ENCODE measurements at places on chromosomes 4 and X.

DNA sequence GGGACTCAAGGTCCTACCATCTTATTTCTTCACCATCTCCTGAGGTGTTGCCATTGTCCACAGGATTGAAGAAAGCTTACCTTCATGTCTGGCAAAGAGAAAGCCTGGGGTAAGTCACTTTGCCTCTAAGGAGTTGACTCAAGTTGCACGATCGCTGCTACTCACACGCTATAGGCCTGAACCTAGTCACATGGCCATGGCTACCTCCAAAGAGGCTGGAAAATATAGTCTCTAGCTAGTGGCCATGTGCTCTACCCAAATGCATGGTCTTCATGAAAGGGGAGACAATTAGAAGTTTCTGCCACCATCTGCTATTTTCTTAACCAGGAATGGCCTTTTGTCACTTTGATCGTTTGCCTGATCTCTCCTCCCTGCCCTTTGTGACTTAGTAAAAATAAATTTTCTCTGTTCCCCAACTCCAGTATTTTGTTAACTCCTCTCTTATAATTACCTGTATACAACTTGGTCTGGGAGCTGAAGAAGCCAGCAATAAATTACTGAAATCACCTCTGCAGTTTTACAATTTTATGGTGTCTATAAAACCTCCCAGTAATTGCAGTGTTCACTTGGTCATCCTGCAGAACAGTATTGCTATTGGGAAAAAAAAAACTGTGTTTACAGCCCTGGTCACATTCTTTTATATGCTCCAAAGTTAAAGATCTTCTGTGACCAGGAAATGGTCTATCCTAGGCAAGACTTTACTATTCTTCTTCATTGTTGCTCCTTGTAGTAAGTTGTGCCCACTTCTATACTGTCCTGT, 126.7 kb upstream of the TSPAN5 start:
- DNase-seq: no peak

DNA sequence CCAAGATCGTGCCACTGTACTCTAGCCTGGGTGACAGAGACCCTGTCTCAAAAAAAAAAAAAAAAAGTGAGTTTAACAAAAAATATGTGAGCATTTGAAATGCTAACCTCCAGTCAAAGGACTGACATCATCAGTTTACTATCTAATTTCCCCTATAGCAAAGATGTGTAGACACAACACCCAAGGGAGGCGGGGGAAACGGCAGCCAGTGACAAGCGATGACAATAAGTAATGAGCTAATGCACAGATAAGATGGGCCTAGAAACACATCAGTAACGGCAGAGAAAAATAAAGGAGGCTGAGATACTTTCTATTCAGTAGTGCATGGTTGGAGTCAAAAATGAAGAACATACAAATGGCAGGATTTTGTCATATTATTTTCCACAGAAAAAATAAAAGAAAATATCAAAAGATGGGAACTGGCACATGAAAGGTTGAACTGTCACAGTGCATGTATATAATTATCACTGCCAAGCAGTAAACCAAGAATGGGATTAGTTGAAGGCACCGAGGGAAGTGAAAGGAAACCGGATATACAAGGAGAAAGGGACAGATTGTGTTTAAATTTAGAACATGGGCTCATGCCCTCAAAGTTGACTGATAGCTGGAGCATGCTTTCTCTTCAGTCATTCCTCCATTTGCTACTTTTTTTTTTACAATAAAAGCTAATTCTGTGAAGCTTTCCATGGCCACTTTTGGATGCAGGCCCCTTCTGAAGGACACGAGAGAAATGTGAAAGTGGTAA, 41.8 kb downstream of the IGFBP7 start:
- DNase-seq: no peak

DNA sequence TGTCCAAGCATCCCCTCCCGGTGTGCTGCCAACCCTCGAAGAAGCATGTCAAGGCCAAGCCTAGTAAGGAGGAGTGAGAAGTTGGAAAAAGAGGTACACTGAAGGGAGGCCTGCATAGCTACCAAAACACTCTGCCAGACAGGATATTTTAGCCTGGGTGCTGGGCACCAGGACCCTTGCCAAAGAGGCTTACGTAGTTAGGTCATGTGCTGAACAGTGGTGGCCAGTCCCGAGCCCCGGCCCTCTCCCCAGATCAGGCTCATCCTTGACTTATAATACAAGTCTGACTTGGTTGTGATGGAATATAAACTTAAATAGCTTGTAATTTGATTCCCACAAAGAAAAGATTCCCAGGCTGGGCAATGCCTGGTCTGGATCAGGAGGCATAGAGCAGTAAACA, 149.3 kb downstream of the ARHGEF9 start:
- no peak for DNase-seq

DNA sequence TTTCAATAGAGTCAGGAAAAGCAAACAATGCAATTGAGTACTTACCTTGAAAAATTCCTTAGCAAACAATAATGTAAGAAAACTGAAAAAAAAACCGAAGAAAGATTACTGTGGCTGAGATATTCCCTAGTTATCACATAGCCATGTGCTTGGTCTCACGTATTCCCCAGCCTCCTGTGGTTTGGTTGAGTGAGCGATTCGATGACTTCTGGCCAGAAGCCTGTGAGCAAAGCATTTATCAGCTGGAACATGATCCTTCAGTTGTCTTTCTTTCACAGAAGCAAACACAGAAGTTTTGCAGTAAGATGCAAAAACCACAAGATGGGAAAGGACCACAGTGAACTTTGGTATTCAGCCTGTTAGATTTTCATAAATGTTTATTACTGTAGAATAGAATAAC, 1754.3 kb upstream of the AGA start:
- DNase-seq: no peak

DNA sequence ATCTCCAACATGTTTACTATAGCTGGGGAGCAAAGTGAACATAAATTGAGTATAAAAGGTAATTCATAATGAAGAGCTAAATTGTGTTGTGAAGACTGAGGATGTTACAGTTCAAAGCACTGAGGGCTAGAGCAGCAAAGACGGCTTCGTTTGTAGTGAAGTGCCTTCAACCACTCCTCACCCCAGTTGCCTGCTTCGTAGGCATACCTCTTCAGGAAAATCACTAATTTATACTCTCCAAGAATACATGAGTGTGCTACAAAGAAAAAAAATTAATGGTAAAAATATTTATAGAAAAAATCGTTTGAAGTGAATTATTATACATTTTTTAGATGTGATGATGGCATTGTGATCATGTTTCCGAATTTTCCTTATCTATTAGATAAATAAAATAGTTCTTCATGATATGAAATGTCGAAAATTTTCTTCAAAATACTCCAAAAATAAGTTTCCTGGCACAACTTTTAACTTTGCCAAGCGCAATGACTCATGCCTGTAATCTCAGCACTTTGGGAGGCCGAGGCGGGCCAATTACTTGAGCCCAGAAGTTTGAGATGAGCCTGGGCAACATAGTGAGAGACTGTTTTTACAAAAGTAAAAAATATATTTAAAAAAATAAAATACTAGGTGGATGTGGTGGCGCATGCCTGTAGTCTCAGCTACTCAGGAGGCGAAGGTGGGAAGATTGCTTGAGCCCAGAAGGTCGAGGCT, 41.6 kb downstream of the ZFP42 start:
- DNase-seq: no peak

DNA sequence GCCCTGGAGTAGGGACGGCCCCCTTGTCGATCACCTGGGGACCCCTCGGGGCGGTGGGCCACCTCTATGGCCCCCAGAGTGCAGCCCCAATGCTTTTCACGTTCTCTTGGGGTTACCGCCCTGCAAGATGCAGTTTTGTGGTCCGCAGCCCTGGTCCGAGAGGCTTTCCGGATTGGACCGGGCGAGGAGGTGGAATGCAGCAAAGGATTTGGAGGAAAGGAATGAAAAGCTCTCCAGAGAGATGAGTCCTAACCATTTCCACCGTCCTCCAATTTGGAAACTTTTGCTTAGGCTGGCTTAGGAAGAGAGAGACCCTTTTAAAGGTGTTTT, 601 bp downstream of the SLC25A43 start:
- DNase-seq: no peak

GRCh38 chr4:84652478-84652877, 69.6 kb downstream of the CDS1 start:
- no peak for DNase-seq

DNA sequence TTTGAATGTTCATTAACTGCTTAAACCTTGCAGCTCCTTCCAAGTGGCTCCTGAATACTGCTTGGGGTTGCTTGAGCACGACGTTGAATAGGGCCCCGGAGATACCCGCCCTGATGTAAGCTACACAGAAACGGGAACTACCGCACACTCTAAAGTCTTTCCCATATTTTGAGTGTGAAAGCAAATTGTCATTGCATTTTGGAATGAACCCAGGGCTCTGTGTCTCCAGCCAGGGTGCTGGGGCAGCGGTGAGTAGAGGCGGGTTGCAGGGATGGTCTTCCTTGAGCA, 59.4 kb upstream of the HELT start:
- no peak for DNase-seq

DNA sequence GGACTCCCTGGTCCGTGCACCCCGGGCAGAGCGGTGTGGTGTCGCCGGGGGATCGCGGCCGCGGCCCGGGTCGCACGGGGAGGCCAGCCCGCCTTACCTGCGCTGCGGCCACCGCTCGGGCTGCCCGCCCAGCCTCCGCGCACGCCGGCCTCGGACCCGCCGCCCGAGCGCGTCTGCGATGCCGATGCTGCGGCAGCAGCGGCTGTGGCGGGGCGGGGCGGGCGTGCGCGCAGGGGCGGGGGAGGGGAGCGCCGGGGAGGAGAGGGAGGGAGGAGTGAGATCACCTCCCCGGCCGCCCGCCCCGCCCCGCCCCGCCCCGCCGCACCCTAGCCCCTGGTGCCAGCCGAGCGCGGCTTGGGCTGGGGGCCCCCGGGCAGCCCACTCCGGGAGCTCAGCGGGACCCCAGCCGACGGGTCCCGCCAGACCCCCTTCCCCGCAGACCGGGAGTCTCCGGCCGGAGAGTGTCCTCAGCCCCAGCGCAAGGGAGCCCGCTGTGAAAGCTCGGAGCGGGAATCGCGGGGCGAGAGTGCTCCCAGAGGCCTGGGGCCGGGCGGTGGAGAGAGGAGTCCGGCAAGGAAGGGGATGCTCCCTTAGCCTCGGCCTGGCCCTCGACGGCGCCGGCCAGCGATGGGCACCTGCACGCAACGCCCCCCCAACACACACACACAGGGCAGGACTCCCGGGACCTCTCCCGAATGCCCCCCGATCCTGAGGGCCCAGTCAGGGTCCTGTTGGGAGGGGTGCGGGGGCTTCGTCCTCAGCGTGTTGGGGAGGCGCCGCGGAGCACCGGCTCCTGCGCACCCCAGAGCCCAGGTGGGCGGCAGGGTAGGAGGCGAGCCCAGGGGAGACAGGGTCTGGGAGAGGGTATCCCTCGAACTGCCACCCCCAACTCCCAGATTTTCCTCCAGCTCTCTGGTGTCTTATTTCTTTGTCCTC, at the start of gene L1CAM:
L1CAM (minus strand) TSS at position 206 of the 936 bp plus-strand sequence. CDS start 10,337 bp downstream, outside the sequence.
- no peak for DNase-seq

DNA sequence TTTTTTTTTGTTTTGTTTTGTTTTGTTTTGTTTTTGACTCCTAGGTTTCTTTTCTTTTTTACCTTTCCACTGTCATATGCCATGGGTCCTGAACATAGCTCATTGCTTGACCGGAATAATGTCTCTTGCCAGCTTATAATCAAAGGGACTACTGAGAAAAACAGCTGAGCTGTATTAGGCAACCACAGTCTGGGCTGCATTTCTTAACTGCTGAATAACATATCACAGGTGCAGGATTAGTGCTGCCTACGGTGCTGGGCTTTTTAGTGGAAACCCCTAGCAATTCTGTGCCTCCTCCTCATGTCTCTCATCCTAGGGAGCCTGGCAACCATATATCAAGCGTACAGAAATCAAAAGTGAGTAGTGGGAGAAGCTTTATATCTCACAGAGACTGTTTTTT, 333.5 kb downstream of the BMPR1B start:
- no peak for DNase-seq

- no peak for DNase-seq
These were observed 61.1 kb downstream of the CPEB2 start for GRCh38 chr4:15063341-15063740.

- no peak for DNase-seq
These were observed 30.2 kb downstream of the MAP7D3 start for GRCh38 chrX:136220951-136221350.

DNA sequence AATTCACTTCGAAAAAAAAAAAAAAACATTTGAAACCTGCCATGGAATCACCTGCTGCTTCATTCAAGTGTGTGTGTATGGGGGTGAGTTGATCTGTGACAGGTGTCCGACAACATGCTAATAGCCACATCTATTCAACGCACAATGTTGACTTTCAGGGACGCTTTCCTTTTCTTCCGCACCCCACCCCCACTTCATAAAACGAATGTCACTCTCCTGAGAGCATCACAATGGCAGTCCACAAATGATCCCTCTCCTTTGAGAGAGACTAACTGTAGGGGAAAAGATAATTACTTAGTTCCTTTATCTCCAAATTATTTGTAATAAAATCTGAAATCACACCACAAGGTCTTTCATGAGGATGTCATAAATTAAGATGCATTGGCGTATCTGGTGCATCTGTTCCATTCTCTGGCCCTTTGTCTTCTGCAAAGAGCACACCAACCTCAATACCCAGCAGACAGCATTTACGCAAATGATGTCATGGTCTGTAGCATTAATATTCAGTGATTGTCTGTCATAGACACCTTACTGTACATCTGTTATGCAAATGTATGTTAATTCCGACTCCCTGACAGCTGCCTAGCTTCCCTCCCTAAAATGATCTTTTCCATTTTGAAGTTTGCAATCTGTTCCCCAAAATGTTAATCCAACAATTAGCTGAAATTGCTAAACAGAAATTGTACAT, 640.0 kb upstream of the BOD1L1 start:
- DNase-seq: no peak

- DNase-seq: no peak
These were observed 71.0 kb upstream of the MXD4 start for GRCh38 chr4:2332976-2333319.

- no peak for DNase-seq
These were observed 92.5 kb upstream of the EDA2R start for GRCh38 chrX:66731398-66731797.

- DNase-seq: no peak
These were observed 171.1 kb downstream of the LARP7 start for GRCh38 chr4:112808001-112808400.

Data from dorsolateral prefrontal cortex (tissue), 122 donors.